ENCODE measurements at places on chromosomes 12 and 14. TPM values are rescaled to one million over a fixed set of nuclear protein-coding genes. Genes with fewer than 3 reads are reported as not detected.

NUDT14 gene
- polyA plus RNA-seq, result 10.9 TPM

TAS2R42 gene
- not detected for polyA plus RNA-seq

OVCH1 gene
- 0.06 TPM for polyA plus RNA-seq

SMCO3 gene
- 0.45 TPM for polyA plus RNA-seq

CD4 gene
- 0.42 TPM for polyA plus RNA-seq

SLC41A2 gene
- polyA plus RNA-seq, result 1.2 TPM

ERBB3 gene
- 4.7 TPM for polyA plus RNA-seq

KCNJ8 gene
- polyA plus RNA-seq, result 8.7 TPM

NR2C1 gene
- polyA plus RNA-seq, result 24.1 TPM

ALDH1L2 gene
- polyA plus RNA-seq, result 76.1 TPM

SETD1B gene
- 0.89 TPM for polyA plus RNA-seq

YY1 gene
- polyA plus RNA-seq, result 25.8 TPM

STXBP6 gene
- polyA plus RNA-seq, result 16.8 TPM

IKZF4 gene
- polyA plus RNA-seq, result 1.9 TPM

ABCD2 gene
- polyA plus RNA-seq, result not detected

LAG3 gene
- 0.28 TPM for polyA plus RNA-seq

CCDC175 gene
- polyA plus RNA-seq, result not detected

AMDHD1 gene
- polyA plus RNA-seq, result 0.09 TPM

CLEC2D gene
- 3.6 TPM for polyA plus RNA-seq

RILPL2 gene
- polyA plus RNA-seq, result 6.7 TPM

RNU6-8 gene
- not detected for polyA plus RNA-seq

ZNF891 gene
- 0.47 TPM for polyA plus RNA-seq

YBX3 gene
- polyA plus RNA-seq, result 142 TPM

KRT85 gene
- polyA plus RNA-seq, result not detected

NTN4 gene
- 582 TPM for polyA plus RNA-seq

LUM gene
- 677 TPM for polyA plus RNA-seq

CLEC1A gene
- 0.80 TPM for polyA plus RNA-seq

KTN1 gene
- polyA plus RNA-seq, result 64.0 TPM

USP44 gene
- polyA plus RNA-seq, result 1.2 TPM

KRT71 gene
- not detected for polyA plus RNA-seq

CLEC1B gene
- polyA plus RNA-seq, result not detected

TMEM253 gene
- polyA plus RNA-seq, result 0.75 TPM

DNAJC22 gene
- polyA plus RNA-seq, result 4.3 TPM

PLCZ1 gene
- not detected for polyA plus RNA-seq

KRT81 gene
- 24.7 TPM for polyA plus RNA-seq

MYH6 gene
- polyA plus RNA-seq, result not detected

CD69 gene
- polyA plus RNA-seq, result not detected

KRT80 gene
- polyA plus RNA-seq, result 4.2 TPM

TMPO gene
- polyA plus RNA-seq, result 36.9 TPM

DPF3 gene
- 3.6 TPM for polyA plus RNA-seq

PA2G4 gene
- polyA plus RNA-seq, result 134 TPM

ACSM4 gene
- not detected for polyA plus RNA-seq

ARID2 gene
- polyA plus RNA-seq, result 11.1 TPM

GPX2 gene
- polyA plus RNA-seq, result not detected

XPOT gene
- polyA plus RNA-seq, result 77.4 TPM

BMP4 gene
- polyA plus RNA-seq, result 10.1 TPM

GLT1D1 gene
- not detected for polyA plus RNA-seq

FRS2 gene
- 16.6 TPM for polyA plus RNA-seq

NTF3 gene
- polyA plus RNA-seq, result 12.5 TPM

RAD9B gene
- polyA plus RNA-seq, result 0.33 TPM

CLEC12A gene
- not detected for polyA plus RNA-seq

NOS1 gene
- not detected for polyA plus RNA-seq

KITLG gene
- 43.0 TPM for polyA plus RNA-seq

NINJ2 gene
- 0.32 TPM for polyA plus RNA-seq

MIP gene
- polyA plus RNA-seq, result 0.12 TPM
